Thoracic aorta (tissue), 2 donors: ENCODE measurements at places on chromosomes 1 and 21. TPM values are rescaled to one million over a fixed set of nuclear protein-coding genes. Genes with fewer than 3 reads are reported as not detected.
A peak's percentile ranks its signal among the peaks of the same experiment; 100 is the strongest.

KCNN3 gene
- total RNA-seq, result 1.8 TPM

PLOD1 gene
- total RNA-seq, result 123 TPM

ASAP3 gene
- 50.4 TPM for total RNA-seq

FAM167B gene
- total RNA-seq, result 6.1 TPM

MATN1 gene
- total RNA-seq, result 1.5 TPM

DNA sequence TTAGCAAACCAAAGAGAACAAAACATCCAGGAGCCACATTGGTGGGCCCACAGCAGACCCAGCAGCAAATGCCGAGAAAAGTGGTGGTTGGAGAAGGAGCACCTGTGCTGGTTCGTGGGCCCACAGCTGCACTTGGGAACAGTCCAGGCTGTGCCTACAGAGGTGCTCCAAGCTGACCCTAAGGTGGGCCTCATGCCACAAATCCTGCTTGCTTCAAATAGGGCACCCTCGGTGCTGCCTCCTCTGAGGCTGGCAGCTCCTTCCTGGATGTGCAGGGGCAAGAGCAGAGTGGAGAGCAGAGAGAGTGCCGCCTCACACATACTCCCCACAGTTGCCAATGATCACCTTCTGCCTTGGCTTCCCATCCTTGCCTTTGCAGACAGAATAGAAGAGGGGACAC lies 40.1 kb downstream of the BMP8A start:
- H3K4me3 ChIP-seq, result no peak overlapping the region
- no peak for DNase-seq
- H3K27me3 ChIP-seq, result no peaks in the 10 kb centered on the region
- no peaks in the 10 kb centered on the region for H3K4me1 ChIP-seq

NBPF4 gene
- total RNA-seq, result not detected

DNA sequence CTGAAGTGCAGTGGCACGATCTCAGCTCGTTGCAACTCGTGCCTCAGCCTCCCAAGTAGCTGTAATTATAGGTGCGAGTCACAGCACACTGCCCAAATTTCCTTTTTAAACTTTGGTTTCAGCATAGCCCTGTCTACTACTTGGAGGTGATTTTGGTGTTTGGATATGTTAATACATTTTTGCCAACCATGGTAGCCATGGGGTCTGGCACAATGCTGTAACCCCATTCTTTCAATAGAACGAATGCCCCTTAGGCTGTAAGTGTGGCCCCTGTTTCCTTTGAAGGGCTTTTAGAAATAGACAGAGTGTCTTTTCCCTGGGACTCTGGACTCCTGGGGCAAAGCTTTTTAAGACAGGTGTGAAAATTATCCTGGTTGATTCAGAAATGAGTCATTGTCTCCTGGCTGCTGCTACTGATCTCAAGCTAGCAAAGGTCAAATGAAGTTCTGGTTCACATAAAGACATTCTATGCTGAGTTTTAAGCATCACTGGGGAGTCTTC lies 141.1 kb upstream of the RUNX1 start:
- no peaks in the 10 kb centered on the region for H3K27me3 ChIP-seq
- no peaks in the 10 kb centered on the region for H3K4me1 ChIP-seq
- no peak for DNase-seq

DNA sequence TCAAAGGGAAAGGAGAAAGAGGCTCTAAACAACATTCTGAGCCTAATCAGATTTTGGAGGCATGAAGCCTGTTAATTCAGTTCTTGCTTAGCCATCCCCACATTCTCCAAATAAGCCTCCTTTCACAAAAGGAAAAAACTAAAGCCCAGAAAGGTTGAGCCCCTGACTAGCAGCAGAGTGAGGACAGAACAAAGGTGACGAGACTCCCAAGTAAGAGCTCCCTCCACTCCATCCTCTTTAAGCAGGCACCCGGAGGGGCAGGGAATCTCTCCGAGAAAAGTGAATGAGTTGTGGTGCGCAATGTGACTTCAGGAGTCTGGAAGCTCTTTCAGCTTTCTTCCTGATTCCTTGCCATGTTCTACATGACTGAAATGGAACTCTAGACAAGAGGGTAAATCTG lies 43.4 kb upstream of the MYBPHL start:
- H3K27ac ChIP-seq, result peak overlapping the region; percentile 20
- no peaks in the 10 kb centered on the region for H3K4me1 ChIP-seq
- peaks cover 58% of the 10 kb centered on the region for H3K36me3 ChIP-seq
- no peak for DNase-seq
- H3K4me3 ChIP-seq, result no peak overlapping the region

LBR gene
- 51.7 TPM for total RNA-seq

DNA sequence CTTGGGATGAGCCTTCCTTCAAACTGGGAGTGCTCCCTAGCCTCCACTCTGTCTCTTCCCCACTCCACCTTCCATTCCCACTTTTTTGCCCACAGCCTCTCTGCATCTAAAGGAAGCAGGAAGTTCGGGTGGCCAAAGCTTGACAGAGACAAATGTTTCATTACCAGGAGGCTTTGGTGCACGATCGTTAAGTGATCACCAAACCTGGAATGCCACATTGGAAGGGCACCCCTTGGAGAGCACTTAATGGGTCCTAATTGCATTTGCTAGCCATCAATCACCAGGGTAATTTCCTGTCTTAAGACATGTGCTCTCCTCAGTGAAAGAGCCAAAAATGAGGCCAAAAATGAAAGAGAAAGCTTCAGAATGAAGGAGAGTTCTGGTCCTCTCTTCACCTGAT lies 206.5 kb downstream of the TNR start:
- no peak overlapping the region for H3K27ac ChIP-seq
- DNase-seq, result no peak
- H3K36me3 ChIP-seq, result no peaks in the 10 kb centered on the region
- H3K27me3 ChIP-seq, result no peaks in the 10 kb centered on the region

RIMKLA gene
- total RNA-seq, result under 0.01 TPM

BEND5 gene
- 6.5 TPM for total RNA-seq

DNA sequence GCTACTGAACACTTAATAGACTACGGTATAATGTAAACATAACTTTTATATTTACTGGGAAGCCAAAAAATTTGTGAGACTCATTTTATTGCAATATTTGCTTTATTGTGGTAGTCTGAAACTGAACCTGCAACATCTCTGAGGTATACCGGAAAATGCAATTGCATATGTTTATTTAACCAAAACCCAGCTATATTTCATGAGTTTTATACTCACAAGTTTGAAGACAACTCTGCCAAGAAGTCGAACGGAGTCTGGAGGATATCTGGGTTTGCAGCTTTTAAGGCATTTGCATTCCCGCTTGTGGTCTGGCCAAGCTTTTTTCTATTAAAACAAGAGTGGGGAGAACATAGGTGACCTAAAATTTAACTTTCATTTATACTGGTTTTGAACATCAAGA lies 171.9 kb downstream of the SMYD3 start:
- no peak overlapping the region for H3K4me3 ChIP-seq
- no peaks in the 10 kb centered on the region for H3K4me1 ChIP-seq
- H3K27ac ChIP-seq, result no peak overlapping the region
- no peaks in the 10 kb centered on the region for H3K36me3 ChIP-seq
- no peak for DNase-seq
